ENCODE measurements at places on chromosomes 6 and 20. TPM values are rescaled to one million over a fixed set of nuclear protein-coding genes. Genes with fewer than 3 reads are reported as not detected.

- peak; percentile 53 for DNase-seq
These were observed 32.4 kb upstream of the FAM184A start for GRCh38 chr6:119110601-119111548.

GRCh38 chr6:109318328-109318876 lies 63.9 kb downstream of the CD164 start:
- DNase-seq, result peak; percentile 73

- DNase-seq, result no peak
These were observed 169.5 kb downstream of the OTOR start for GRCh38 chr20:16917636-16918035.

The MROH8 gene
- polyA plus RNA-seq, result 93.8 TPM

DNA sequence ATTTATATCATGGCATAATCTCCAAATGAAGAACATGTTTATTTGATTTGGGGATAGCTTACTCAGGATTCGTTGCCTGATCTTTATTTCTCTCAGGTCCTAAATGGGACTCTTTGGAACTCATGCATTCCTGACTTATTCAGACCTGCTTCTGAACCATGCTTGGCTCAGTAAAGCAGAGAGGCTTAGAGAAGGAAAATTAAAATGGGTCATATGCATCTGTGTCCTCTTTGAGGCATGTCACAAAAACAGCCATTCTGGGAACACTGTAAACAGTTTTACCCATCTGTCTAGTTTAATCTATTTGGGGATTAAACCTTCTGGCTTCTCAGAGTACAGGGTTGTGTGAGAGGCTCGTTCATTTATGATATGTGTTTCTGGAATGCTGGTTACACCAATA lies 1017.3 kb downstream of the KIF16B start:
- DNase-seq, result no peak

The WFDC12 gene
- not detected for polyA plus RNA-seq

GRCh38 chr6:20919677-20920385 lies 385.6 kb downstream of the CDKAL1 start:
- no peak for DNase-seq

The LPIN3 gene
- 9.9 TPM for polyA plus RNA-seq

All from testis (tissue), 5 donors.